ENCODE measurements at places on chromosomes 6 and 20.

DNA sequence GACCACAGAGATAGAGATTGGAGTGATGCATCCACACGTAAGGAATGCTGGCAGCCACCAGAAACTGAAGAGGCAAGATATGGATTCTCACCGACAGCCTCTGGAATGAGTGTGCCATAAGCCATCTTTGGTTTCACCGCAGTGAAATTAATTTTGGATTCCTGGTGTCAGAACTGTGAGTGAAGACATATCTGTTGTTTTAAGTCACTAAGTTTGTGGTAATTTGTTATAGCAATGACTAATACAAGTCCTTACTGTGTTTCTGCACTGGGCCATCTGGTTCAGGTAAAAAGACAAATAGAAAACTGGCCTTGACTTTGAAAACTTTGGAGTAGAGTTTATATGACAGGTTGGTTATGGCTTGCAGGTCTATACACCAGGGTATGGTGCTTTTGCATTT, 261.9 kb downstream of the PHF3 start:
- DNase-seq, result no peak

GRCh38 chr6:5662797-5663196, 343.9 kb downstream of the NRN1 start:
- DNase-seq, result no peak

- DNase-seq, result no peak
These were observed 1.0 kb upstream of the RBM24 start for GRCh38 chr6:17280138-17280537.

DNA sequence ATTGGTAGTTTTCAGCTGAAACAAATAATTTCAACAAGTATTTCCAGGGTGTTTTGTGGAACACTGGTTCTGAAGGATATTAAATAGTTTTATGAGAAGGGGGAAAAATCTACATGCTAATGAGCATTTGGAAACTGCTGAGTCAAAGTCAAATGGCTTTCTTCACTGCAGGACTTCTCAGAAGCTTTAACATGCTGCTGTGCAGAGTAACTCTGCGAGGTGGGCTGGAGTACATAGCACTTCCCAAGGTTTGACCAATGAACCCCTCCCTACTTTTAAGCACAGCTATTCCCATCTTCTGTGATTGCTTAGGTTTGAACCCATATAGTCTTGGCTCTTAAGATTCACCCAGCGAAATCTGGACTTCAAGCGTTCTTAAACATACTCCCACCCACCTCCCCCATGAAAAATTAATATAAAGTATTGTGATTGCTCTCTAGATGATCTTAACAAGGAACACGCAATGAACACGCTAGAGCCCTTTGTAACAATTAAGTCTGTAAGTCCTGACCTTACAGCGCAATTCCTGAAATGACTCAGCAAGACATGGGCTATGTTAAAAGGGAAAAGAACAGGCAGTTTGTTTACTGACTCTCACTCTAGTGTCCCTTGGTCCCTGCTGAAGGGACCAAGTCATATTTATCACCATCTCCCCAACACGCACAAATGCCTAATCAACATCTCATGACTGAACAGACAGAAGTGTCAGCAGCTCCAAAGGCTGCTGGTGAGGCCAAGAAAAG, 105.2 kb downstream of the NFATC2 start:
- no peak for DNase-seq

- DNase-seq, result no peak
These were observed 1.9 kb downstream of the NFATC2 start for GRCh38 chr20:51540580-51540979.

- no peak for DNase-seq
These were observed 6.9 kb downstream of the PHACTR3 start for GRCh38 chr20:59611286-59611685.

DNA sequence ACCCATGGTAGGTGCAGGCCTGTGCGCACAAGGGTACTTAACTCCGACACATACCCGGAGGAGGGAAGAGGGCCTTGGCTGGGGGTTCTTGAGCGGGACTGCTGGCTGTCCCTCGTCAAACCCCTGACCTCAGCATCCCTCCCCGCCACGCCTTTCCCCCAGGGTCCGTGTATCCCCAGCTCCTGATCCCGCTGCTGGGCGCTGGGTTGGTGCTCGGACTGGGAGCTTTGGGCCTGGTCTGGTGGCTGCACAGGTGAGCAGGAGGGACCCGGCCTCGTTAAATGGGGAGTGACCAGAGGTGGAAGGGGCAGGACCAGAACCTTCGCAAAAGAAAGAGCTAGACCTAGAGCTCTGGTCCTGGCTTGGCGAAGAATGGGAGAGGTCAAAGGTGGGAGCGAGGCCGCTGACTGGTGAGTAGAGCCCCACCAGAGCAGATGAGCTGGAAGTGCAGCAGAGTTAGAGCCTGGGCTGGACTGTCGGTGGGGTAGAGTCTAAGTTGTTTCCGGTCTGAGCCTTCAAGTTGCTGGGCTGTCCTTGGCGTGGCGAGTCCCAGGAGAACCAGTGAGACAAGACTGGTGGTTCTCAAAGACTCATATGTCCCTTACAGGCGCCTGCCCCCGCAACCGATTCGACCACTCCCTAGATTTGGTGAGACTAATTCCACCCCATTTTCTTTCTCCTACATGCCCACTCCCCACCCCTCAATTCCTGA, 963 bp downstream of the MPIG6B start:
- no peak for DNase-seq

GRCh38 chr6:32244946-32245398, 21.1 kb upstream of the NOTCH4 start:
- DNase-seq, result peak; percentile 87

DNA sequence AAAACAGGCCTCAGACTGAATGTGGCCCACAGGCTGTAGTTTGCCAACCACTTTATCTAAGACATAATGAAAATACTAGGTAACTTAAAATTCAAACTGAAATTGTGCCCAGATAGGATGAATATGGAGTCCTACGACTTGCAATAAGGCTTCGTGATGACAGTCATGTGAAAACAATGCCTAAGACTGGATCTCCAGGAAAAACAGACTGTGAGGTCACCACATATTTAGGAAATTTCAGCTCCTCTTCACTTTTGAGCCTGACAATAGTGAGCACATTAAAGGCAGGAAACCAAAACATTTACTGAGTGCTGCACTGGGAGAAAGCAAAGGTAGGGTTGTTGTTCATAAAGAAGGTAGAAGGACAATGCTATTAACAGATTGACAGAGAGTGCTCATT, 50.0 kb downstream of the RTN4IP1 start:
- no peak for DNase-seq

DNA sequence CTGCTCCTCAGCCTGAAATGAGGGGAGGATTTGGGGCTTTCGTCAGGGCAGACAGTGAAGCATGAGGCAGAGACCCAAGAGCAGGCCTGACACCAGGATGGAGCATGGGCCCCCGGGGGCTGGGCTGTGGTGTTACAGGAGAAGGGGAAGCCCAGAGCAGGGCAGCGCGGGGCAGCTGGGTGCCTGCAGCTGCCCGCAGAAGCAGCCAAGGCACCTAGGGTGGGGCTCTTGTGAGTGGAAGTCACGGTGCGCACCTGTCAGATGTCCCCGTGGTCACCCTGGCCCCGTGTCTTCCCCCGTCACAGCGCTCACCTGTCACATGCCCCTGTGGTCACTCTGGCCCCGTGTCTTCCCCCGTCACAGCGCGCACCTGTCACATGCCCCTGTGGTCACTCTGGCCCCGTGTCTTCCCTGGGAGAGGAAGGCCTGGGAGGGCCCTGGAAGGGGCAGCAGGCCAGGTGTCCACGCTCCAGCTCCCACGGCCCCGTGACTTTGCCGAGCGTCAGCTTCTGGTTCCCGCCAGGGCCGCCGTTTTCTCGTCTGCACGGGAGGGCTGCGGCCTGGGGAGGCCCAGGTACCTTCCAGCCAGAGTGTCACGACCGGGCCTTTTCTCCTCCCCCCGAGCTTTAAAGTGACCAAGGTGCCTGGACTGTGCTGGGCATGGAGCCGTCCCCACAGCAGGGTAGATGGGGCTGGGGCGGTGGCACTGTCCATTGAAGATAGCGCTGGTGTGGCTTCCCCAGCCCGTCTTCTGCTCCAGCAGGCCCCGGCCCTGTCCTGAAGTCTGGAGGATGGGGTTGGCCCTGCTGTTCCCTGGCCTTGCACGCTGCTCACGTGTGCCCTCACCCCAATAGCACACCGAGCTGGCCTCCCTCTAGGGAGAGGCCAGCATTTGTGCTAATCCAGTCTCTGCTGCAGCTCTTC, 9.4 kb downstream of the ARFGAP1 start:
- no peak for DNase-seq

DNA sequence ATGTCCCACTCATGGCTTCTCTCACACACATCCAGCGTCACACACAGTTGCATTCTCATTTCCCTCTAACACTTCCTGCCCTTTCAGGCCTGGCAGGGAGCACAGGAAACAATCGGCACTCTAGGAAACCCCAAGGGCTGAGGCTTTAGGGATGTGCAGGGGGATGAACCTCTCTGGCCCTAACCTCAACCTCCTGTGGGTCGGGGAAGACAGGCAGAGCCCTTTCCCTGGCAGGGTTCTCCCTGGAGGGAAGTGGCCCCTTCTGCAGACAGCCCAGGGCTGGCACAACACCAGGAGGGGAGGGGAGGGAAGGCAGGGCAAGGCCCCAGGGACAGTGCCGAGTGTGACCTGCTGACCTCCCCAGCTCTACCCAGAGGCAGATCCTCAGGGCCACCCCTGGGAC, 2.7 kb downstream of the TEAD3 start:
- DNase-seq, result no peak

DNA sequence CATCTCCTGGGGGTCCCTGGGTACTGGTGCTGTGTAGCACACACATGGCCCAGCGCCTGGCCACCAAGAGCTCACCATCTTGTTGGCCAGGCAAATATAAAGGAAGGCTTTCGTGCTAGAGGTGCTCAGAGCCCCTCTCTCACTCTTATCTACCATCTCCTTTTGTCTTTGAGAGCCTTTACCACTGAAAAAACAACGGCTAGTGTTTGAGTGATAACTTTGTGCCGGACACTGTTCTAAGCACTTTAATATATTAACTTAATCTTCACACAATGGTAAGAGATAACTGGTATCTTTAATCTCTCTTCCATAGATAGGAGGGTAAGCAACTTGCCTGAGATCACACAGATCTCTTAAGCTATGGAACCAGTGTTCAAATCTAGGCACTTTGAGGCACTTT, 21.5 kb upstream of the ARHGAP18 start:
- no peak for DNase-seq

DNA sequence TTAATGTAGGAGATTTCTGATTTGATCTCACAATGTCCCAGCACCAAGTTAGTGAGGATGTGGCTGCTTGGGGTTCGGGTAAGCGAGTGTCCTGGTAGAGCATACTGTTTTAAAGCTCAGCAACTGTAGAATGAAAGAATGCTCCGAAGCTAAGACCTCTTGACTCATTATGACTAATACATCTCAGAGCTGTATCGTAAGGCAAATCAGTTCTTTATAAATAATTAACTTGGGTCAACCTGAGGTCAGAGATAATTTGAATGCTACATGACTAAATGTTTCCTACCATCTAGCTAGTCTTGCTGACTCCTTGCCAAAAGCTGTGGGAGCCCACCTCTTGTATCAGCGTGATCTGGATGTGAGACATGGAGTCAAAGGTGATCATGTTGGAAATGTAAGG, 128.8 kb upstream of the PDE7B start:
- DNase-seq, result peak; percentile 7

GRCh38 chr20:64092258-64093012, 8.2 kb upstream of the LKAAEAR1 start:
- DNase-seq, result no peak

- DNase-seq, result no peak
These were observed 133.9 kb downstream of the BTBD9 start for GRCh38 chr6:38505826-38506225.

- DNase-seq, result no peak
These were observed 8.7 kb downstream of the PLAGL1 start for GRCh38 chr6:143999406-143999805.

DNA sequence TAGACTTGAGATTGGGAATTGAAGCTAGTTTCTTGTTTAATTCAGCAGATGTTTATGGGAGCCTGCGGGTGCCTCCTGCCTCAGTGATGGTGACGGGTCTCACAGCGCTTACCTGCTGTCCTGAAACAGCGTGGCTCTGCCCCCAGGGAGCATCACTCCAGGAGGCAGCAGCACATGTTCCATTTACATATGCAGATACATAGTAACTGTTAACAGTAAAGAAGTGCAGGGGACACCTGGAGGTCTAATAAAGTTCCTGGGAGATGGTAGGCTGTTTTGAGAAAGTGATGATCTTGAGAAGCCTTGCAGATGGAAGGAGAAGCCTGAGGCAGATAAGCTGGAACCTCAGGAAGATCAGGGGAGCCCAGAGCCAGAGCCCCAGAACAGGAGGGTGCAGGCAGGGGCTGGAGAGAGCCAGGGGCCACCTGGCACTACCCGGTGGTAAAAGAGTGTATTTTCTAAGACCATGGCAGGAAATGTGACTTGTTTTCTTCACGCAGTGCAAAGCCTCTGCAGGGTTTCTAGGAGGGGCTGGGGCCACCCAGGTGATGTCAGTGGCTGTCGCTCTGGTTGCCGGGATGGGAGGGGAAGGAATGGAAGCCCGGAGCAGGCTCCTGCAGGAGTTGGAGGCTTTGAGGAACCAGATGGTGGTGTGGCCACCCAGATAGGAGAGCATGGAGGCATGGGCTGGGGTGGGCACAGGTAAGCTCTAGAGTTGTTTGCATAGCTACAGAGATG, 24.2 kb upstream of the KIF25 start:
- no peak for DNase-seq

DNA sequence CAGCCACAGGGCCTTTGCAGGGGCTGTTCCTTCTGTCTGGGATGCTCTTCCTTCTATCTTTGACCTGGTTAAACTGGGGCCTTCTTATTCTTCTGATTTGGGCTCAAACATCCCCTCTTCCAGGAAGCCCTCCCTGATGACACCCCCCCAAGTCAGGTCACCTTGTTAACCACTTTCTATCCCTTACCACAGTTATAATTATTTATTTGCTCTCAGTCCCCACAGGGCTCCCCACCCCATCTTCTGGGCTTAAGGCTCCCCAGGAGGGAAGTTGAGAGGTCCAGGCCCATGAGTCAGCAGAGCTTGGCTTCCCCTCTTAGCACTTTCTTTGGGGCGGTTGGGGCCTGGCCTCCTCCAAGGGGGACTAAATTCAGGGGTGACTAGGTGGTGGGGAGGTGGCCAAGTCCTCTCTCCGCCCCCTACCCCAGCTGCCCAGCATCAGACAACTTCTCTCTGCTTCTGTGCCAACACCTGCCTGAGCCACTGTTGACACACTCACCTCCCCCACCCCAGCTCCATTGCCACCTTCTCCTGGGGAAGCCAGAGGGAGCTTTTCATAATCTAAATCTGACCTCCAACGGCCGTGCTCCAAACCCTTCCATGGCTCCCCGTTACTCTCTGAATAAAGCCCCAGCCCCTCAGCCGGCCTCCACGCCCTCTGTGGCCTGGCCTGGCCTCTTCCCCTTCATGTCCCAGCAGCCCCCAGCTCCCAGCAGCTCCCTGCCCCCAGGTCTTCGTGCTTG, 70.0 kb downstream of the CEBPB start:
- no peak for DNase-seq

DNA sequence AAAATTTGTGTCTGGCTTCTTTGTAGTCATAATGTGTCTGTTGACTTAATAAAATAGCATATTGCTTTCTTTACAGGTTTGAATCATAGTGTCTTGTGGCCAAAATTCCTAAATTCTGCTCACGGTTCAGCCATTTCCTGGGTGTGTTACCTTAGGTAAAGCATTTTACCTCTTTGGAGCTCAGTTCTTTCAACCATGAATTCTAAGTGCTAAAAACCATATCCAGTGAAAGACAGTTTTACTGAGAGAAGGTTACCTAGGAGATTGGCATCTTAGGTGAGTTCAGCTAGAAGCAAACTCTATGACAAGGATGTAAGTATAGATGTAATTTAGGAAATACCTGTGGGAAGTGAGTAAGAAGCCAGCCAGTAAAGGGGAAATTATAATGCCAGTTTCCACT, 20.7 kb downstream of the CRYBG1 start:
- no peak for DNase-seq

Measured in GM13976 (cell line).